ENCODE measurements at places on chromosomes 4 and X.

GRCh38 chrX:121903961-121904360 lies 856.6 kb downstream of the GLUD2 start:
- no peak for DNase-seq

- DNase-seq = no peak
Observed at GRCh38 chrX:49257074-49257790, 7.3 kb downstream of the FOXP3 start.

GRCh38 chr4:187715466-187715865 lies 280.1 kb upstream of the ZFP42 start:
- peak; percentile 48 for DNase-seq

- peak; percentile 15 for DNase-seq
Observed at GRCh38 chr4:35912174-35912573, 332.1 kb downstream of the ARAP2 start.

GRCh38 chr4:111697176-111697942 lies 447.9 kb upstream of the FAM241A start:
- no peak for DNase-seq

DNA sequence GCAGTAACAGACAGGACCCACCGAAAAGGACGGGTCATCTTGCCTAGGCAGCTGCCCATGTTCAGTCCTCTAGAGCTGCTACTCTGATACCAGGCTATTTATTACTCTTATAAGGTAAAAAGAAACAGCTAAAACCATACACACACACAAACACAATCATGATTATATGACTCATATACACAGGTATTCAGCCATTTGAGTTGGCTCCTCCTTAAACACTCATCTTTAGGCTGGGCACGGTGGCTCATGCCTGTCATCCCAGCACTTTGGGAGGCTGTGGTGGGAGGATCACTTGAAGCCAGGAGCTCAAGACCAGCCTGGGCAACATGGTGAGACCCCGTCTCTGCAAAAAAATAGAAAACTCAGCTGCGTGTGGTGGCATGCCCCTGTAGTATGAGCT lies 76.6 kb downstream of the F11 start:
- DNase-seq = no peak

DNA sequence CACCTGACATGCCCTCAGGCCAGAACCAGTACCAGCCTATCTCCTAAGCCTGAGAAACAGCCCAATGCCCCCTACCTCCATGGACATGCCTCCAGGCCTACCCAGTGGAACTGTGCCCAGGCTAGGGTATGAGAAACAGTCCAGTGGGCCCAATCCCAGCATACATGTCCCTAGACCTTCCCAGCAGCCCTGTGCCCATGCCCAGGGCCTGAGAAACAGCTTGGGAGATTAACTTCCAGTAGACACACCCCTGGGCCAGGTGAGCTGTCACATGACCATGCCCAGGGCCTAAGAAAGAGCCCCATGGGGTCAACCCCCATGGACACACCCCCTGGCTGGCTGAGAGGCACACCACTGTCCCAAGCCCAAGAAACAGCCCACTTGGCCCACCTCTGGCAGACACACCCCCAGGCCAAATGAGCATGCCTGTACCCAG lies 78.8 kb downstream of the CBR4 start:
- no peak for DNase-seq

DNA sequence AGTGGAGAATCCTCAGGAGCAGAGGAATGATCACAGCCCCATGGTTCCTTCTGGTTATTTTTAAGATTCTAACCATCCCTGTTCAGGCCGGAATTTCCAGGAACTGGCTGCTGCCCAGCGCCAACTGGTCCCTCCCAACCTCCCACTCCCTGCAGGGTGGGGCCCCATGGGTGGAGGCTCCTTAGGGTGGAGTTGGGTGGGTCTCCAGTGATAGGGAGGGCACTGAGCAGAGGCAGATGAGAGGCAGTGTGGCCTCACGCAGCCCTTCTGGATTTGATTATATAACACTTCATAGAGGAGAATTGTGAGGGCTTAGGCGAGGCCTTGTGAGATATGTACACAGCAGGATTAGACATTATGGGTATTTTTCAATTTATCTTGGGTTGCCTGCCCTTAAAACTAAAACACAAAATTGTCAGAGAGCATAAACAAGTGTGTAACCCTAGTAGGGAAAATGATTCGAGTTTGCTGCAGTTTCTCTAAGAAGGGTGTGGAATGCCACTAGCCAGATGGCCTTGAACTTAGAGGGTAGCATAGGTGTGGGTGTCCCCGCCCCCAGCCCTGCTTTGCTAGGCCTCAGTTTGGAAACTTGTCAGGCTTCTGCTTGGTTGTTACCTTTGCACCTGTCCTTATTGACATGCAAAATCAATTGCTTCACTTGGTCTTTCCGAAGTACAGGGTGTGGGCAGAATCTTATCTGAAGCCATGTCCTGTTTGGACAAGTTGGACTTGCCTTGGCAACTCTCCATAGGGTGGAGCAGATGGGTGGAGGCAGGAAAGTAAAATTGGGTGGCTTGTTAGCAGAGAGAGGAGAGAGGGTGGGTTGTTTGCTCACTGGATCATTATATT lies 9.4 kb downstream of the KLF3 start:
- no peak for DNase-seq

DNA sequence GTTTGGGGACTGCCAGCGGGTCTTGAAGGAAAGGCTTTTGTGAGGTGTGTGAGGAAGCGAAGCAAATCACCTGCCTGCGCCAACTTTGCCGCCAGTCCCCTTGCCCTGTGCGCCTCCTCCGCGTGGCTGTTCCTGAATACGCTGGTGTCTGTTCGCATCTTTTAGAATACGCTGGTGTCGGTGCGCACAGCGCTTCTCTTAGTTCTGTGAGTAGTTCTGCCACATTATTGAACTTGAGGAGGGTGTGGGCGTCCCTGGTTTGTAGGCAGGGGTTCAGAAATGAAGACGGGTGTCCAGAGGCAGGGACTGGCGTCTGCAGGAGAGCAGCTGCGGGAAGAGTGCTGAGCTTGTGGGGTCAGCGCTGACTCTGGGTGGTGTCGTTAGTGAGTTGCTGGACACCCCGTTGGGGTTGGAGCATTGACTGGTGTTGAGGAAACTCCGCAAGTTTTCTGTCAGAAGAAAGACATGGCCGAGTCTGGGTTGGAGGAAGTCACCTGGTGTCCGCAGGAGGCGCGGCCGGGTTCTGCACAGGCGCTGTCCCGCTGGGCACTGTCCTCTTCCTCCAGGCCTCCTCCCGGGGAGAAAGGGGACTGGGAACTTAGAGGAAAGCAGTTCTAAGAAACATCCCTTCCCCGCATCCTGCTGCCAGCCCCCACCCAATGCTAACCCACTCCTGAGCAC lies 930 bp downstream of the ZNF718 start:
- DNase-seq = no peak

DNA sequence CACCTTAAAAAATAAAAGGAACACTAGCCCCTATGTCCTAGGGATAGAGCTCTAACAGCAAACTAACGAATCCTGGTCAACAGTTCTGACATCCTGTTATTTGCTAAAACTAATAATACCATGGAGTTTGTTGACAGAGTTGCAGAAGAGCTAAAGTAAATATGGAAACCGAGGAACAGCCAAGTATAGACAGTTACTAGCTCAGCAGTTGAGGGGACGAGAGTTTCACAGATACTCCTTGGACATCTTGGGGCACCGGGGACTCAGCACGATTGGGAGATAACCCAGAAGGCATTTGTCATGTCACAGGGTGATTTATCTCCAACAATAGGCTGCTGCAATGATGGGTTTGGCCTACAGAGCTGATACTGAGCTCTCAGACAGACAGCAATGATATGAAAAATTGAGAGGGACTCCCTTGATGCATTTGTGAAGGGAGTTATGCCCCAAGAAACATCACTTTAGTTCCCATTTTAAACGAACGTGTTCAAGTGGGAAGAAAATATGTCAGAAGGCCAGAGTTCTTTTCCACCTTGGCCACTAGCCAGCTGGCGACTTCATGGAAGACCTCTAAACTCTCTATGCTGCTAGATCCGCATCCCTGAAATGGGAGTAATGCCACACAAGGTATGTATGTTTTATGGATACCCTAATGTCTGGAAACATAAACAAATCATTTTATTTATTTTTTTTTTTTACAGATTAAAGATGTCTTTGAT lies 48.6 kb downstream of the TSC22D3 start:
- DNase-seq = no peak

GRCh38 chr4:6200922-6201362 lies 593 bp upstream of the JAKMIP1 start:
- DNase-seq = no peak

DNA sequence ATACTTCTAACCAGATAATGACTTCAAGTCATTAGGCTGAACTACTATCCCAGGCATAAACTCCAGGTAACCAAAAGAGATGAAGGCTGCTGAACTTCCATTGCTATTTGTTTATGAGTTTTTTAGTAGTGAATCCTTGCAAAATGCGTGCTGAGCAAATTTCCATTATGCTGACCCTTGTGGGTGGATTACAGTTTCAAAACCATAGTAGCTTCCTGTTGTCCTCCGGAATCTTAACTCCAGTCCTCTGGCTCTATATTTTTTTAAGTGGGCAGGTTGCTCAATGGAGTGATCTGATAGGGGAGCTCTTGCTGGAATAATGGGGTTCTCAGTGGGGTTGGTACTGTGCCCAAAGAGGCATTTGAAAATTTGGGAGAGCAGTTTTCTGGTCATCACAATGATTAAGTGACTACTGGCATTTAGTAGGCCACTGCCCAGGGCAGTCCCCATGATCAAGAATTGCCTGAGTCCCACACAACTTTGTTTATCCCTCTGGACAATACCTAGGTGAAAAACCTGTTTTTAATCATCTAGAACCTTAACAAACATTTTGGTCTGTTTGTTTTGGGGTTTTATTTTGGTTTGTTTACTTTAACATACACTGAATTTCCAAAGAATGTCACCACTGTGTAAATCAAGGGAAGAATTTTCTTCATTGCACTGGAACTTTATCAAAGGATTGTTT lies 302.3 kb upstream of the GATB start:
- DNase-seq = no peak

DNA sequence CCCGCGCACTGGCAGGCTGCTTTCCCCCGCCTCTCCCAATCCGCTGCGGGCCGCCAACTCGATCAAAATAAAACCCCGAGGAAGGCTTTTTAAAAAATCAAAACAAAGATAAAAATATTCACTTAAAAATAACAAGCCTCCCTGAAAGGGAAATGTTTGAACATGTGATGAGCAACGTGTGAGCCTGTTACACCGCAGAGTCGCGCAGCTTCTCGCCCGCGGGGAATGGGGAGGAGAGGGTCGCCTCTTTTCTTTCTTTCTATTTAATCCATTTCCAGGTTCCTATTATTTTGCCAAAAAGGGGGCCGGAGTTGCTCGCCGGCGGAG lies 326.0 kb upstream of the F9 start:
- no peak for DNase-seq

DNA sequence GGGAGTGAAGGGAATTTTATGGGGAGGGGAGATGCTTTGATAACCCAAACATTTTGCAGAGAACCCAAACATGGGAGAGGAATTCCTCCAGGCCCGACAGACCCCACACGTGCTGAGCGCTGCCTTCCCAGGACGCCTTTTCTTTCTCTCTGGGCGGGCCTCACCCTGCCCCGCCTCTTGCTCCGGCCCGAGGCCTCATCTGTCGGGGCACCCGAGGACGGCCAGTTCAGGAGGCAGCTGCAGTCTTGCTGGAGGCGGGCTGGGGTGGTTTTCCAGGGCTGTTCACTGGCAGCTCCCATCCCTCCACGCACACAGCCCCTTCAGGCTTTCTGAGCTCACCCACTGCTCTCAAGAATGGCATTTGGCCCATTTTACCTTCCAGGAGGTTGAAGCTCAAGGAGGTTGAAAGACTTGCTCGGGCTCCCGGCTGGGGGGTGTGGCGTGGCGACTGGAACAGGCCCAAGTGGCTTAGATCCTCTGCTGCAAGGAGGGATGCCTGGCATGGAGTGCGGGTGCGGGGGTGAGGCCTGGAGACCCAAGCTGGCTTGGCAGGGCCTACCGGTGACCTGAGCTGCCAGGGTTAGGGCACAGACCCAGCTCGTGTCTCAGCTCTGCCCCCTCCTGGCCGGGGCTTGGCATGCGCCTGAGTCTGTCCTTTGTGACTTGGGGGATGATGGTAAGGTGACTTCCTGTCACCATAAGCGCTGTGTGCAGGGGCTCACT lies 99.2 kb downstream of the PSAPL1 start:
- DNase-seq = peak; percentile 12

DNA sequence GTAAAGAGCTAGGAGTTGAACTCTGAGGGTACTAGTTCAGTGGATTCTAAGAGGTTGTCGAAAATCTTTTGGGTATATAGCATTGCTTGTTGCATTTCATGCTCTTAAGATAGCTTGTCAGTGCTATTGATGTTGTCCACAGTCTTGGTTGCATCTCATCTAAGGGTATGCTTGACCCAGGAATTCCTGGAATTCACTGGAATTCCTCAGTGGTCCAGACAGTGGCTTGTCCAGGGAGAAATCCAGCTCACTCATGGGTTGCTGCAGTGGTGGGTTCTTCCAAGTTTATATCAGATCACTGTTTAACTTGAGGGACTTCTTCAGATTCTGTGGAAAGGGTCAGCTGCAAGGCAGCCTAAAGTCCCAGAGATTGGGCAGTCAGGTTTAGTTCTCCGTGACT lies 29.8 kb upstream of the SMARCAD1 start:
- DNase-seq = no peak

GRCh38 chr4:110610940-110611831 lies 11.7 kb downstream of the PITX2 start:
- DNase-seq = no peak

- DNase-seq = no peak
Observed at GRCh38 chr4:78768452-78769180, 7.5 kb upstream of the BMP2K start.

DNA sequence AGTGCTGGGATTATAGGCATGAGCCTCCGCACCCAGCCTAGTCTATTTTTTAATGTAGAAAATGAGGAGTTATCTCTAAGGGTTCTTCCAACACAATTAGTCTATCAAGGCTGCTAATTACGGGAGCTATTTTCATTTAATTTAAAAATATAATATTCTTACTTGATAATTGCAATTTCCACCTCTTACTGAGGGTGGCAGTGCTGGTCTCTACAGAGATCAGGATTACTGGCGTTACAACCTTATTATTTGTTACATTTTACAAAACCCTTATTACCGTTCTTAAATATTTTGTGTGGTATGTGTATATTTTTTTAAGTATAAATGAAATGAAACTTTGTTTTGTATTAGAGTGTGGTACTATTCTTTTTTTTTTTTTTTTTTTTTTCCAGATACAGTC lies 17.6 kb upstream of the GK start:
- peak; percentile 9 for DNase-seq

DNA sequence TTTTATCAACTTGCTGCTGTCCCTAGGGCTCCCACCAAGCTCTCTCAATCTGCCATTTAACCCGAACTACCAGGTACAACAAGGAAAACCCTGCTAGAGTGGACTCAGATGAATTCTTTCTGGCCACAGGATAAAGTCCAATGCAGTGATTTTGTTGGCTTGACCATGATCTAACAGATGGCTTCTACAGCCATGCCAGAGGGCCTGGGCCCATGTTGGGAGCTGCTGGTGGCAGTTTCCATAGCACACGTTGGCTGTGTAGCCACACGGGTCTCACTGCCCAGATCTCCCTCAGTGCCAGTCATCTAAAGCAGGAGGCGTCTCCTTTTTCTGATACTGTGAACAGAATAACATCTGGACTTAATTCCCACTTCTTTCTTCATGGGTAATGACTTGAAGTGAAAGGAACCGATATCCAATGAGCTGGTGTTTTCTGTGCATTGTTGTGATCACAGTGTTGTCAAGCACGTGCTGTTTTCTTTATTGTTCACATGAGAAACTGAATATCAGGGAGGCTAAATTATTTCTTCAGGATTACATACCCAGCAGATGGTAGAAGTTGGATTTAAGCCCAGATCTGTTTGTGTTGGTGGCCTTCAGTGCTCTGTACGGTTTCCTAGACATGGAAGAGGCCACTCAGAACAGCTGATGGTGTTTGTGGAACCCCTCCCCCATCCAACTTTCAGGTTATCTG lies 85.2 kb upstream of the CLCN4 start:
- no peak for DNase-seq
